ENCODE measurements at places on chromosomes 5 and 9.

DNA sequence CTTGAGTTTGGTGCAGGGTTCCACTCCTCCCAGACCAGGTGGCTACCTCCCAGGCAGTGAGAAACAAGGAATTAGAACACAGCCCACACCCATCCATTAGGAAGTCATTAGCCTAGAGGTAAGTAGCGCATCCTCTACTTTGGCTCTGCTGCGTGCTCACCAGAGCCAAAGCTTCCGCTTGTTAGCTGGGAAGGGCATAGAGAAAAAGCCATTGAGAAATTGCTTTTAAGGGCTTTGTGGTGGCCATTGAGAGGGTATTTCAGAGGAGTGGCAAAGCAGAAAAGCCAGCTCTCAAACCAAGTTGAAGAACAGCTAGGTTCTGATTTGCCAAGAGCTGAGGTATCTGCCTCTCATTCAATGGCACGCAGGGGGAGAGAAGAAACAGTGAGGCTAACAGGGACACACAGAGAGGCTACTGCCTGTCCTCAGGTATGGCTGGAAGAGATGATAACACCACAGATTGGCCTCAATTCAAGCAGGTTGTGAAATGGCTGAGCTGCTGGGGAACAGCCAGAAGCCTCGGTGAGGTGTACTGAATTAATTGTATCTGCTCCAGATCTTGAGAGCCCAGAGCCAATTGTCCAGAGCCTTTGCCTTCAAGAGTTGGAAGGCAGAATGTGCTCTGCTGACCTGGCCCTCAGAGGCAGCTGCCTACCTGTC lies 119.4 kb downstream of the NTRK2 start:
- DNase-seq, result no peak

- DNase-seq, result no peak
Observed at GRCh38 chr5:137105351-137106035, 393.6 kb downstream of the SPOCK1 start.

DNA sequence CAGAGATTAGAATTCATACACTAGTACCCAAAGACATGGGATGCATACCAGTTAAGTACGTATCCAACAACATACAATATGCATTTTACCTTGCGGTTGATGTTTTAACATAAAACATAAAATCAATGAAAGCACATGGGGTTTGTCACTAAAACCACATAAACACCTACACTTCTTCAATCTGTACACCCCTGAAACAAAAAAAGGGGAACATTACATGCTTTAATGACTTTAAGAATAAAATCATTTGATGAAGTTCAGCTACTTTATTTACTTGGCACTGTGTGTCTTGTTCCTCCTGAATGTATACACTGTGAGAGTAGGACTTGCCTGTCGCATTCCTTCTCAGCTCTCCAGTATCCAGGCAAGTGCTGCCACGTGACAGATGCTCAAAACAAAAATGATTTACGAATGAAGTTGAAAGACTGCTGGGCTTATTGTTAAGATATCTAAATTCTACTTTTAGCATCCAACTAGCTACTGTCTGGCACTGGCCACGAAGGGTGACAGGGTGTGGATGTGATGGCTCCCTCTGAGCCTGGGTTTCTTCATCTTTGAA lies 21.0 kb downstream of the TNFSF15 start:
- no peak for DNase-seq

GRCh38 chr5:76273206-76273885 lies 129.7 kb upstream of the IQGAP2 start:
- DNase-seq, result no peak

- DNase-seq, result no peak
Observed at GRCh38 chr5:149166128-149166527, 24.8 kb downstream of the ABLIM3 start.

DNA sequence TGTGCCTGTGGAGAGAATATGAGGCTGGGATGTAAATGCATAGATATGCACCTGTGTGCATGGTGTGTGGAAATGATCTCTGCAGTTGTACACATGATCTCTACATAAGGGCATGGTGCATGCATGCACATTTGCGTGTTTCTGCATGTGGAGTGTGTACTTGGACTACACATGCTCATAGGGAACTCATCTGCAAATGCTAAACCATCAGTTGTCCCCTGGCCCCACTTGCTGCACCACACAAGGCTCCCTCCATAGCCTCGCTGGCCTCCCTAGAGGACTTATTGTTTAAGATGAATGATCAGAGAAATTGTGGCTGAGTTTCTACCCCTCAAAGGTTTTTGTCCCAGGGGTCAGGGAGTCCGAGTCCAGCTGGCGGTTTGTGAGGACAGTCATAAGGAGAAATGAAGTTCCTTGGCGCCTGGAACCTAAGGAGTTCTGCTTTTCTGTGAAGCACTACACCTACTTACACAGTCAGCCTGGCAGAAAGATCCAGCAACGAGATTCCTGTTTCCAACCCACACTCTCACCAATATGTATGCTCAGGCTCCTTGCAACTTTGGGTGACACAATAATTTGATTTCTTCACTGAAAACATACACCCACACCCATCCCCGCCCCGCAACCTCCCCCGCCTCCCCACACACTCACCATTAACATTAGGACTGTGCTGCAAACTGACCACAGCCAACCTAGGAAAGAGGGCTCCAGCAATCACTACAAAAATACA lies 79.9 kb upstream of the CPEB4 start:
- DNase-seq, result no peak

- no peak for DNase-seq
Observed at GRCh38 chr9:114008667-114009410, 69.3 kb downstream of the AMBP start.

GRCh38 chr5:74107899-74108298 lies 481.9 kb downstream of the ARHGEF28 start:
- no peak for DNase-seq

DNA sequence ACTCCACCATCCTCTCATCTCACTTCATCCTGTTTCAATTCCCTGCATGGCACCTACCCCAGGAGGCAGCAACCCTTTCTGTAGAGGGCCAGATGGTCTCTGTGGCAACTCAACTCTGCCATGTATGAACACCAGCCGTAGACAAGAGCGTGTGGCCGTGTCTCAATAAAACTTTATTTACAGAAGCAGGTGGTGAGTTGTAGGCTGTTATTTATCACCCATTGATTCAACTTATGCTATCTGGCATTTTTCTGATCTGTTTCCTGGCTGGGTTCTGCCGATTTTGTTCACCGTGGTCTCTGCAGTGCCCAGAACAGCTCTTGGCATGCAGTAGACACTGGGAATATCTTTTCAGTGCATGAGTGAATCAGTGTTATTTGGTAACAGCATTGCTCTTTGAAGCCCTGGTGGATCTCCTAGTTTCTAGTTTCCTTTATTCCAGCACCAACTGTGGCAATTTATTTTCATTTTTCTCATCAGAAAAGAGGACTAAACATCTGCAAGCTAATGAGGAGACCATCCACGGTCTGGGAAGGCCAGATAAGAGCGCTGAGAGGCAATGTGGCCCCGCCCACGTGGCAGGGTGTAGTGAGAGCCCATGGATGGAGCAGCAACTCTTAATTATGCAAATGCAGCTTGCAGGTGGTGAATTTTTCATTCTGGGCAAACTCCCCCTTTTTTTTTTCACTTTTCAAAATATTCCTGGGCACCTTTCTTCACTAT lies 77.9 kb downstream of the CTSL start:
- no peak for DNase-seq

GRCh38 chr5:16669776-16670175 lies 53.0 kb upstream of the RETREG1 start:
- DNase-seq, result no peak

- peak; percentile 32 for DNase-seq
Observed at GRCh38 chr9:128724744-128725211, 851 bp upstream of the ZDHHC12 start.

DNA sequence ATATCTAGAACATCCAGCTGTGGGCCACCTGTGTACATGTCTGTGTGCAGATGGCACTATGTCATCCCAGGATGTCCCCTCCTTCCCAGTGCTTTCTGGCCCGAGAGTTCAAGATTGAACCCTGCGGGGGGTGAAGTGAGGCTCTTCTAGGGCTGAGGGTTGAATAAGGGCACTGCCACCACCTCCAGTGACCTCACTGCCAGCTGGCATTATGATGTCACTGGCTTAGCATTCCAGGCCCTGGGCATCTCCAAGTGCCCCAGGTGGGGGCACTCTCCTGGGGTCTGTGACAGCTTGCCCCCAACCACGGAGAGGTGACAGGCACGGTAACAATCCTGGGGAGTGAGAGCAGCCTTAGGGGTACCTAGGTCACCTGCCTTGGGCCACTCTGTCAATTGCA lies 27.1 kb downstream of the CXXC5 start:
- DNase-seq, result no peak

GRCh38 chr9:108273988-108274387 lies 581.8 kb downstream of the ACTL7B start:
- DNase-seq, result no peak

GRCh38 chr9:122806661-122807060 lies 6.7 kb downstream of the OR1K1 start:
- no peak for DNase-seq

DNA sequence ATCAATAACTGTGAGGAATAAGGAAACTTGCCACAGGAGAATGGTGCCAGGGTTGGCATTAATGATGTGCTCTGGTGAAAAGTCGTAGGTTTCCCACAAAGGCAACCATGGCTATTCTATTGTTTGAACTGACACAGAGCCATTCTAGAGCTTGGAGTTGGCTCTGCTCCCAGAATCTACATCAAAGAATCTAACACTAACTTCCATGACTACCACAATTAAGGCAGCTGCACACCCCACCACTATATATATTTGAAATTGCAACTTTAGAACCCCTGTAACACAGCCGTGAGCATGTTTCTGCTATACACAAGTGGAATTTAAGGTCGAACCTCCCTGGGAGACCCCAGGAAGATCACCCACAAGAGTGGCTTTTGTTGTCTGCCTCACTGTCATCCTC lies 89.7 kb upstream of the CCDC152 start:
- no peak for DNase-seq

DNA sequence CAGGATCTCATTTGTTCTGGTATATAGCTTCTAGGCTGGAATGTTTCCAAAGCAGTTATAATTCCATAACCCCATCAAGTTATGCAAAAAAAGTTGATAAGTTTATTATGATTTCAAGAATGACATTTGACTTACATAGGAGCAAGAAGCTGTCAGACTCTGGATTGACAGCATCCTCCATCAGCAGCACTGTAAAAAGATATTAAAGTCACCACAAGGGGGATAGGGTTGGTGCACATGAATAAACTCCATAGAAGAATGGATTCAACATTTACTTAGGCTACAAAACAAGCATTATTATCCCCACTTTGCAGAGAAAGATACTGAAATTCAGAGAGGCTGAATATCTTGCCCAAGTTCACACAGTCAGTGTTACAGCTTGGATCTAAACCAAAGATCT lies 208.9 kb upstream of the SLC30A5 start:
- no peak for DNase-seq

DNA sequence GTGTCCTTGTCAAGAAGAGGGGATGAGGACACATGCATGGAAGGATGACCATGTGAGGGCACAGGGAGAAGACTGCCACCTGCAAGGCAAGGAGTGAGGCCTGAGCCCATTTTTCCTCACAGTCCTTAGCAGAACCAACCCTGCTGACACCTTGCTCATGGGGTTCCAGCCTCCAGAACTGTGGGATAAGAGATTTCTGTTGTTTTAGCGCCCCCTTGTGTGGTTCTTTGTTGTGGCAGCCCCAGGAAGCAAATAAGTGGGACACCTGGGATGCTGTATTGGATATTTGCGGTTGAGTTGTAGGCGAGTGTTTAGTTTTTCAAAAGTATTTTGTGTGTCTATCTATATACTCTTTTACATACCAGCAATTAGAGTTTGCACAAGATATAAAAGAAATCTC lies 206.4 kb downstream of the NXNL2 start:
- DNase-seq, result no peak

GRCh38 chr5:132371603-132371994 lies 2.1 kb downstream of the SLC22A5 start:
- DNase-seq, result no peak

- no peak for DNase-seq
Observed at GRCh38 chr5:61735995-61736394, 403.9 kb downstream of the ZSWIM6 start.

GRCh38 chr9:116717150-116717549 lies 30.0 kb downstream of the TRIM32 start:
- no peak for DNase-seq

DNA sequence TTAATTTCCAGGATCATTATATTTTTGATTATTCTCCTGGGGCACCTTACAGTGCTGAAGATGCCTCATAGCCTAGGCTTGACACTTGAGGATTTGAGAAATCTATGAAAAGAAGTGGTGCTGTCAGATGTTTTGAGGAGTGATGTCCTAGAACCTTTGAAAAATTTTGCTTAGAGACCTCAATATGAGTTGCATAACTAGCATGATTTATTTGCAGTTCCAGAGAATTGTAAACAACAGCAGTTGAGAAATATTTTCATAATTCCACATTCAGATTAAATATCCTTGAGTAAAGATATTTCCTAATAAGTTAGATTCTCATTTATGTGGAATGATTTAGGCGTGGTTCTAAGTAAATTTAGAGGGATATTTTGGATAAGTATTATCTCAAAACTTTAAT lies 225.8 kb downstream of the ADAMTSL1 start:
- no peak for DNase-seq

DNA sequence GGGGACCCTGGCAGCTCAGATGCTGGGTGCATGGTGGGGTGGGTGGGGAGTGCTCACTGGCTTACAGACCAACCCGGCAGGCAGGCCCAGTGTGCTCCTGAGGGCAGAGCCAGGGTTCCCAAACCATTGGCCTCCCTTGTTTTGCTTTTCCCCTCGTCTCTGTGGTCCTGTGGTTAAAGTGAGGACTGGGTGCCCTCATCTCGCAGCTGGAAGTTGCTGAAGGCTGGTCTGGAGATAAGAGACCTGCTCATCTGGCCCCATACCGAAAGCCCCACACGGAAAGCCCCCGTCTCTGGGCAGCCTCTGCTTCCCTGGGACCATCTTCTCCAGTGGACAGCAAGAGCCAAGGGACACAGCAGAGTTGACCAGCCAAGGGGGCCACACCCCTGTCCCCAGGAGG lies 9.8 kb upstream of the NACC2 start:
- no peak for DNase-seq

DNA sequence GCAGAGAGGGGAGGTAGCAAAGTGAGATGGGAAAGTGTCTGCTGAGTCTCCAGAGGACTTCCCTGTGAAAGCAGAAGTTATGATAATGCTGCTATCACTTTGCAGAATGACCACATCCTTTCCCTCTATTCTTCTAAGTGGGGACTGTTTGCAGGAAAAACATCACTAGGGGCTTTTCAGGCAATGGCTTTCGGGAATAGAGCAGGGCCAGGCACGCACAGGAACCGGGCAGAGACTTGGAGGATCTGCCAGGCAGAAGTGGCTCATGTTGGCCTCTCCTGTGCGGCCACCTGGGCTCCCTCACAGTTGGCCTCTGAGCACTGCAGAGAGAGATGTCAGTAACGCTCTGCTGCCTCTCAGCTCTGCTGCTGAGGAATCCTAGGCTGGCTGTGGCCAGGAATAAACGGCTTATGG lies 214.7 kb downstream of the MAST4 start:
- DNase-seq, result no peak

- DNase-seq, result no peak
Observed at GRCh38 chr5:93594591-93595419, 11.8 kb downstream of the NR2F1 start.
